Large intestine (tissue), 12 donors: ENCODE measurements at places on chromosomes 4 and X.

- no peak for DNase-seq
Measured at GRCh38 chrX:13598877-13599276, 29.5 kb downstream of the EGFL6 start.

DNA sequence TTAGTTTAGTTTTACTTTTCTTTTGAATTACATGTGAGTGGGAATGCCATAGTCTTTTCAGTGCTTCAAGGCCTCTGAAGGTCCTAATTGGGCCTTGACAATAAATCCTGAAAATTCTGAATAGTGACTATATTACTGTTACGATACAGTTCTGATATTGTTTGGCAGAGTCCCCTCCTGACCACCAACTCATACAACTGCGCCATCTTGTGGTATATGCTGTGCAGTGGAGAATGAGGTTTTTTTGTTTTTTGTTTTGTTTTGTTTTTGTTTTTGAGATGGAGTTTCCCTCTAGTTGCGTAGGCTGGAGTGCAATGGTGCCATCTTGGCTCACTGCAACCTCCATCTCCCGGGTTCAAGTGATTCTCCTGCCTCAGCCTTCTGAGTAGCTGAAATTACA lies 56.6 kb upstream of the CHRDL1 start:
- no peak for DNase-seq

- peak; percentile 11 for DNase-seq
Measured at GRCh38 chr4:130563185-130563888, 1467.4 kb downstream of the C4orf33 start.

DNA sequence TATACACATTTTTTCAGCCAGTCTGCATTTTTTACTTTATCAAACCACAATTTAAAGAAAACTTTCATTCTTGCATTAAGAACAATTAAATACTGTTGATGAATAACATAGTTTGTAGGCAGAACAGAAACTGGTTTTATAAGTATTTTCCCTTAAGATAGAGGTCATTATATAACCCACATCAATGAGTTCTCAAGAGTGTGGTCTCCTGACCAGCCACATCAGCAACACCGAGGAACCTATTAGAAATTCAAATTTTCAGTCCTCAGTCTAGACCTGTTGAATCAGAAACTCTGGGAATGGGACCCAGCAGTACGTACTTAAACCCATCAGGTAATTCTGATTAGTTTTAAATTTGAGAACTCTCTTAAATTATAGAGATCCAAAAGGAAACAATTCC lies 299.6 kb upstream of the ARSJ start:
- DNase-seq = peak; percentile 1

DNA sequence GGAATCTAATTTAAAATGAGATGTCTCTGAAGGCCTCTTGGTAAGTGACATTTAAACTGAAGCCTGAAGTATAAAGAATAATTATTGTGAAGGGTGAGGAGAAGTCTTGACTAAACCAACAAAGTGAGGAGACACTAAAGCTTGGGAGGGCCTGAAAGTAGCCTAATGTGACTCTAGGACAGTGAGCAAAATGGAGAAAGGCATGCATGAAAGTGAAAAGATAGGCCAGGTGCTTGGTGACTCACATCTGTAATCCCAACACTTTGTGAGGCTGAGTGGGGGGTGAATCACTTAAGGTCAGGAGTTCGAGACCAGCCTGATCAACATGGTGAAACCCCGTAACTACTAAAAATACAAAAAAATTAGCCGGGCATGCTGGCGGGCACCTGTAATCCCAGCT lies 46.9 kb upstream of the SMARCAD1 start:
- no peak for DNase-seq
